ENCODE measurements at places on chromosomes 11 and 22.

DNA sequence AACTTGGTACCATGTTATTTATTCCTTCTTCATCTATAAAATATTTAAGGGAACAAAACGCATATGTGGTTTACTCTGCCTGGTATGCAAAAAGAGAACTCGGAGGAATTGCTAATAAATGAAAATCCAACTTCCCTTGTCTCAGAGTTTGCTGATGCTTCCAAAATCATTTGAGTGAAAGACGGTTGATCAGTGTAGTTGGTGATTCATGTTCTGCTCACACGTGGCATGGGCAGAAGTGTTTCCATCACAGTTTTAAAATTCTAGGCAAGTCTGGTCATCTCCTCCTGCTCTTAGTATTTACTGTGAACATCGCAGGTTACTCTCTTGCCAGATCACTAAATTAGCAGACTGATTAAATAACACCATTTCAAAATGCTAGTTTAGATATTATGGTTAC lies 11.9 kb upstream of the PARVB start:
- no peak for DNase-seq

- DNase-seq: no peak
Observed at GRCh38 chr11:12890476-12890875, 118.6 kb upstream of the RASSF10 start.

GRCh38 chr22:28759861-28760560 lies 12.5 kb upstream of the CCDC117 start:
- no peak for DNase-seq

DNA sequence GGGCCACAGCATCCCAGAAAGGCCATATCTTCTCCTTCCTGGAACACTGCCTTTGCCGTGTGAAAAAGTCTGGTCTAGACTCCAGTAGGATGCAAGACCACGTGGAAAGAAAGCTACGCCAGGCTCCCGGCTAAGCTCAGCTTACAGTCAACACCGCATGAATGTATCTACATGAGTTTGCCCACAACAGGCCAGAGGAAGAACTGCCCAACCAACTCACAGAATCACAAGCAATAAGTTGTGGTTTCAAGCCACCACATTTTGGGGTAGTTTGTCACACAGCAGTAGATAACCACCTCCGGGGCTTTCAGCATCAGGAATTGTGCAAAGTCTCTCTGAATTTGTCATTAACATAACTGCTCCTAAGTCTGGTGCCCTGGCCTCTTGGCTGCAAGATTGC lies 27.3 kb downstream of the HSPA8 start:
- DNase-seq: no peak

GRCh38 chr11:84673753-84674152 lies 953.4 kb downstream of the DLG2 start:
- no peak for DNase-seq

DNA sequence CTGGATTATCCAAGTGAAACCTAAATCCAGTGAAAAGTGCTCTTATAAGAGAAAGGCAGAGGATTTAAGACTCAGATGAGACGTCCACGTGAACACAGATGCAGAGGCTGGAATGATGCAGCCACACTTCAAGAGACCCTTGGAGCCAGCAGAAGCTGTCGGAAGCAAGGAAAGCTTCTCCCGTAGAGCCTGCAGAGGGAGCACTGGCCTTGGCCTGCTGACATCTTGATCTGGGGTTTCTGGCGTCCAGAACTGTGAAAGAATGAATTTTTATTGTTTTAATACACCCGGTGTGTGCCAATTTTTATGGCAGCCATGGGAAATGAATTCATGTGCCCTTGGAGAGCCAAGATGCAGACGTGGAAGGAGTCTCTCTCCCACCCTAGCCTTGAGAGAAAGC lies 407.0 kb upstream of the B3GAT1 start:
- DNase-seq: no peak

DNA sequence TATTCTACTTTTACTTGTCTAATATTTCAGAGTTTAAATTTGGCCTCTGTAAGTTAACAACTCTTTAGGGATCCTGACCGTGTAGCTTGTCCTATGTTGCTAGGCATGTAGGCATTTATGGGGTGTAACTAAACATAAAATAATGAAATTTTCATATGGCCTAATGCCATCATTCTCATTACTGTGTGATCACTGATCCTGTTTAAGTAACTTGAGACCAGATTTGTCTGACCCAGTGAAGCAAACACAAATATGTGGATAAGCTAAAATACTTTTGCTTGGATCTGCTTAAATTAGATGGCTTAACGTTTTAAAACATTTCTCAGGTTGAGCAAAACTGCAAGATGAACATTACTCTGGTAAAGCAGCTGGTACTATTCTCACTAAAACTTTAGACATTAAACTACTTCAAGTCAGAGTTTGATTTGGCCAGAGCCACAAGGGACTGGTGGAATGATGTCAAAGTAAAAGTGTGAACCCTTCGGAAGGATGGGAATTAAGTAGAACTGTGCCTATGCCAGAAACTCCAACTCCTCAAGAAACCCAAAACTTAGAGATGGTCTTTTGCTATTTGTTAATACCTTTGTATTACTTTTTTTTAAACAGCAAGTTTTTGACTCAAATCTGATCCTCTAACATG lies 12.5 kb downstream of the QSER1 start:
- no peak for DNase-seq

GRCh38 chr11:47879259-47880158 lies 31.4 kb upstream of the NUP160 start:
- DNase-seq: no peak

DNA sequence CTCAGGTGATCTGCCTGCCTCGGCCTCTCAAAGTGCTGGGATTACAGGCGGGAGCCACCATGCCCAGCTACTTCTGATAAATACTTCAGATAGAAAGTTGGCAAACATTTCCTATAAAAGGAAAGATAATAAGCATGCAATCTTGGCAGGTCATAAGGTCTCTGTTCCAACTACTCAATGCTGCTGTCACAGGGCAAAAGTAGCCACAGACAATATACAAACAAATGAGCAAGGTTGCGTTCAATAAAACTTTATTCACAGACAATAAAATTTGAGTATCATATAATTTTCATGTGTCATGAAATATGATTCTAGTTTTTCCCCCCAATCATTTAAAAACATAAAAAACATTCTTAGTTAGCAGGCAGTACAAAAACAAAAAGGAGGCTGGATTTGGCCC lies 53.1 kb upstream of the CLNS1A start:
- no peak for DNase-seq

- no peak for DNase-seq
Observed at GRCh38 chr22:49956914-49957825, 3.4 kb upstream of the PIM3 start.

- DNase-seq: no peak
Observed at GRCh38 chr11:60848714-60849151, 6.8 kb downstream of the CCDC86 start.

DNA sequence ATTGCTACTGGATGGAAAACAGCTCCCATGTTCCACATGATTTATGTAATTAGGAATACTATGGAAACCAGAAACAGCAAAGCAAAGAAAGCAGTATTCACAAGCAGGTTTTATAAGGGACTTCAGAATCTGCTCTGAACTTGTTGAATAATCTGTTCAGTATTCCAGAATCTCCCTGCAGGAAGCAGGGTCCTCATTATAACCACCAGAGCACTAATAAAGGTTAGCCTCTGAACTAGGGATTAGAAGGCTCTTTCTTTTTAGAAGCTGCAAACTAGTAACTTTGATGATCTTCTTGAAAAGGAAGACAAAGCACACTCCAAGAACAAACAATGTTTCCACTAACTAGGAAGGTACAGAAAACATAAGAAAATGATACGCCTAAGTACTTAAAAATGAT lies 125.8 kb downstream of the DCDC1 start:
- DNase-seq: no peak

GRCh38 chr11:120040151-120040840 lies 97.6 kb downstream of the TRIM29 start:
- no peak for DNase-seq

DNA sequence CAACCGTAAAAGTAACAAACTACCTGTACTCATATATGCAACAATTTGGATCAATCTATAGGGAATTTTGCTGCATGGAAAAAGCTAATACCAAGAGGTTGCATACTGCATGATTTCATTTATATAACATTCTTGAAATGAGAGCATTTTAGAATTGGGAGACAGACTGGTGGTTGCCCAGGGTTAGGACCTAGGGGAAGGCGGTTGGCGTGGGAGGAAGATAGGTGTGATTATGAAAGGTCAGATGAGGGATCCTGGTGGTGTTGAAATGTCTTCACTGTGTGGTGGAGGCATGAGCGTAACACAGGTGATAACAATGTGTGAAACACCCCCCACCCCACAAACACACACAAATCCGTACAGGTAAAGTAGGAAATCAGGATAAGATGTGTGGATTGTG lies 176.6 kb upstream of the ZBED5 start:
- no peak for DNase-seq

DNA sequence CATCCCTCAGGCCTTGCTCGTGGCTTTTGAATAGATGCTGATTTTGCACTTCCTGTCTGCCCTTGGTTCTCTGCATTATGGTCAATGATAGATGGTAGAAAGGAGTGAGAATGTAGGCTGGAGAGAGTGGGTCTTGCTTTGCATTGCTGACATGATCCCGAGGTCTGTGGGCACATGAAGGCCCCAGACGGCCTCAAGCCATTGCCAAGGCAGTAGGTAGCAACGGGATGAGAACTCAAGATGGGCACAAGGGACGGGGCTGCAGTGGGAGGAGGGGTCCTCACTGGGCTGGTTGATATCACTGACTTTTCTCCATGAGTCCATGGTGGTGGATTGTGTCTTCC lies 54.0 kb downstream of the GAB4 start:
- no peak for DNase-seq

- no peak for DNase-seq
Observed at GRCh38 chr22:36300396-36301212, 47.7 kb downstream of the APOL1 start.

- no peak for DNase-seq
Observed at GRCh38 chr11:124233376-124233775, 7.5 kb upstream of the OR8G1 start.

DNA sequence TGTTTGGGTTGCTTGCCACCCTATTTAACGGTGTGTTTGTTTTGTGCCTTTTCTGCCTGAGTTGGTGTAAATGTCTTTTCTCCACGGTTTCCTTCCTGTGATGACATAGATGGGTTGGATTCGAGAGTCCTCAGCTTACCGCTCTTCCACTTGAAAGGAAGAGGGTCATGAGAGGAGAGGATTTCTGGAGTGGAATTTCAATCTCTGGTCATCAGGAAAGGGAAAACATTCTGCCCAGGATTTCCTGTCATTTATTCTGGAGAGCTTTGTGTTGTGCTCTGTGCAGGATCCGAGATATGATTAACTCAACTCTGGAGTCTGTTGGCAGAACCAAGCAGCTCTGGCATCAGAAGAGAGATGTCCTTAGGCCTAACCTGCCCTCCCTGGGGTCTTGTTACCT lies 605.2 kb downstream of the NTM start:
- no peak for DNase-seq

DNA sequence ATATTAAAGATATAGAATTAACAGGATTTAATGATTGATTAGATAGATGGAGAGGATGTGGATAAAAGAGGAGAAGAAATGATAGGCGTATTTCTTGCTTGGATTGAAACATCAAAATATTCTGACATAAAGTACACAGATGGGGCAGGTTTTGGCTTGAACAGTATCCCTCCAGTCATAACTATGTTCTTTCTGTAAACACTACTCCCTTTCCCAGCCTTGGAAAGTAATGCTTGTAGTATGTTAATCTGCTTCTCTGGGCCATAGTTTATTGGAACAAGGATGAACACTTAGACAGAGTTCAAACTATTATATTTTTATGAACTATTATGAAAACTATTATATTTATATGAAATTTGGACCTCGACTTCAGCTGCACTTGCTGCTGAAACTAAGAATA lies 419.2 kb downstream of the AASDHPPT start:
- DNase-seq: no peak

DNA sequence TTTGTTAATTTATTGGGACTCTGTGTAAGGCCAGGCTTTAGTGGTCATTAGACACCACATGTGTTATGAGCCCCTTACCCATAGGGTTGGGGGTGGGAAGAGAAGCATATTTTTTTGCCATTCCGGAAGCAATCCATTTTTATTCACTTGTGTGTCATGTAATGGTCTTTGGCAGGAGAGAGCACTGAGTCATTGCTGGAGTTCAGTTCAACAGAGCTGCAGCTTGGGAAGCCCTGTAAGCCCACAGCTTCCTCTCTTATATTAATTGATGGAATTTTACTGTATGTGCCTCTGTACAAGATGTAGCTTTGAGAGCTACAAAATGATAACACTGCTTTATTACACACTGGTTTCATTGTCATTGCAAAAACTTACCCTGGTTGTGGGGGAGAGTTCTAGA lies 177.3 kb upstream of the SORL1-AS1 start:
- DNase-seq: no peak

GRCh38 chr22:20159076-20159475 lies 8.2 kb upstream of the CCDC188 start:
- DNase-seq: no peak

DNA sequence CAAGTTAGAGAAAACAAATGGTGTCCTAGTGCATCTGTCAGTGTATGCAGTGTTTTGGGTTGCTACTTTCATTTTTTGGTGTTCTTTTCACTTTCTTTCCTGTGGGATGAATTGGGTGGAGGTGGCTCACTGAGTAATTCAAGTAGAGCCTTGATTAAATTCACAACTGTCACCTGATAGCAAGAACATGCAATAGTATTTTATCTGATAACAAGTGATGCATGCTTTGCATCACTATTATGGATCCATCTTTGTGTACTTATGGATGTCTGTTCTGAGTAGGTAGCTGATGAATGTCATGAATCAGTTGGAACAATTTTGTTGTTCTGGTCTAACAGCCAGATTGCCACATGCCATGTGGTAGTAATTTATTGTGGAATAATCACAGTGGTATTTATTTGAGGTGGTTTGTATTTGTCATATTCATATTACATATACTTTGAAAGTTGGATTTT lies 87.5 kb downstream of the DDX10 start:
- DNase-seq: no peak

- no peak for DNase-seq
Observed at GRCh38 chr22:46799626-46800025, 37.2 kb downstream of the TBC1D22A start.

- DNase-seq: no peak
Observed at GRCh38 chr22:48496226-48496845, 1331.3 kb downstream of the BRD1 start.

GRCh38 chr11:115317277-115318185 lies 186.7 kb downstream of the CADM1 start:
- DNase-seq: no peak

DNA sequence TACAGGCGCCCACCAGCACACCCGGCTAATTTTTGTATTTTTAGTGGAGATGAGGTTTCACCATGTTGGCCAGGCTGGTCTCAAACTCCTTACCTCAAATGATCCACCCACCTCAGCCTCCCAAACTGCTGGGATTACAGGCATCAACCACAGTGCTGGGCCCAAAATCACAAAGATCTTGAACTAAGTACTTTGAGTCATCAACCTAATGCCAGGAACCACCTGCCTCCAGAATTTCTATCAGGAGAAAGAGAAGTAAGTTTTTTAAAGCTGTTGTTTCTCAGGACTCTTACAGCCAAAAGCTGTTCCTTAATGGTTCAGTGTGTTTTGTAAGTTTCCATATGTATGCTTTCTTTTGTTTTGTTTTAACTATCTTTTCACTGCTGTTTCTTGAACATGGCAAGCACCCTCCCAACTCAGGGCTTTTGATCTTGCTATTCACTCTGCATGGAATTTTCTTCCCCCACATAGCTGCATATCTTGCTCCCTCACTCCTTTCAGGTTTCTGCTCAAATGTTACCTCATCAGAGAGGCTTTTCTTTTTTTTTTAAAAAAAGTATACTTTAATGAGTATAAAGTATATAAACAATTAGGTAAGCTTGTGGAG lies 6.0 kb upstream of the PAK1 start:
- DNase-seq: no peak

Data from T-helper 2 cell (primary cell).